ENCODE measurements at places on chromosomes 4 and X.

- H3K4me1 ChIP-seq: no peaks in the 10 kb centered on the region
- no peak for DNase-seq
- no peaks in the 10 kb centered on the region for H3K27me3 ChIP-seq
- no peak overlapping the region for H3K4me3 ChIP-seq
- H3K36me3 ChIP-seq: no peaks in the 10 kb centered on the region
- no peak overlapping the region for H3K27ac ChIP-seq
Measured at GRCh38 chr4:100982345-100982744, 365.0 kb downstream of the PPP3CA start.

GRCh38 chrX:40299641-40300046, 201.9 kb upstream of the BCOR start:
- H3K4me1 ChIP-seq: no peaks in the 10 kb centered on the region
- DNase-seq: no peak
- no peak overlapping the region for H3K27ac ChIP-seq

DNA sequence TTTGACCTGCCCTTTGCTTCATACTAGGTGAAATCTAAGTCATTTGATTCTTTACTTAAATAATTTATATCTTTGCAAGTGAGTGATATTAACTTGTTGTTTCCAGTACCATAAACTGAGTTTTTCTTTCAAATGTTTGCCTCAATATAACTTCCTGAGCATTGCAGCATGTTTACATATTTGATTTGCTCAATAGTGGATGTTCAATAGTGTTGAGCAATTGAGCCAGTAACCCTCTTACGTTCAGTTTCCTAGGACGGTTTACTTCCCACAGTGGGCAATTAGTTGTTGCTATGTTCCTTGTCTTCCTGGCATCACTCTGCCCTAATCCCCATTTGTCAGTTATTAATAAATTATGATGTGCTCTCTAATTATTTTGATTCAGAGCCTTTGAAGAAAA, 278.5 kb downstream of the EPHA5 start:
- no peak overlapping the region for H3K27ac ChIP-seq
- no peak overlapping the region for H3K4me3 ChIP-seq
- H3K36me3 ChIP-seq: no peaks in the 10 kb centered on the region
- DNase-seq: no peak

DNA sequence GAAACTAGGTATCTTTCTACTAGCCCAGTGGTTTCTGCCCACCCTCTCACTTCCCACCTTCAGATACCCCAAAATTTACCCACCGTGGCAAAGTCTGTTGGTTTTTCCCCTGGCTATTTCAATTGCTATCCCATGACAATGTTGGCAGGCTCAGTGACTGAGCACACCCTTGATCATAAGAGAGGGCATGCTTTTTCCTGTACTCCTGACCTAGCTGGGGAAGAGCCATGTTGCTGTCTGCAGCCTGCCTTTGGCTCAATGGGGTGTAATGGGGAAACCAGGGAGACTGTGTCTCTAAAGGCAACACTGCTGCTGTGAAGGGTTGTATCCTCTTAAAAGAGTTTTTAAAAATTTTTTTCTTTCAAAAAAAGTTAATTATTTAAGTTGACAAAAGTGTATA, 90.4 kb upstream of the CITED1 start:
- H3K36me3 ChIP-seq: no peaks in the 10 kb centered on the region
- no peaks in the 10 kb centered on the region for H3K4me1 ChIP-seq
- H3K27ac ChIP-seq: no peak overlapping the region
- no peaks in the 10 kb centered on the region for H3K27me3 ChIP-seq

- no peaks in the 10 kb centered on the region for H3K4me1 ChIP-seq
- H3K4me3 ChIP-seq: no peak overlapping the region
- no peaks in the 10 kb centered on the region for H3K36me3 ChIP-seq
- H3K27me3 ChIP-seq: no peaks in the 10 kb centered on the region
- DNase-seq: no peak
Measured at GRCh38 chr4:105631818-105632400, 76.6 kb downstream of the INTS12 start.

- no peak overlapping the region for H3K4me3 ChIP-seq
- no peak overlapping the region for H3K27ac ChIP-seq
- H3K4me1 ChIP-seq: no peaks in the 10 kb centered on the region
- DNase-seq: no peak
- H3K27me3 ChIP-seq: no peaks in the 10 kb centered on the region
Measured at GRCh38 chrX:112868586-112868985, 28.0 kb upstream of the AMOT start.

GRCh38 chr4:123284168-123284567, 112.4 kb upstream of the SPRY1 start:
- DNase-seq: no peak
- H3K27ac ChIP-seq: no peak overlapping the region
- H3K36me3 ChIP-seq: no peaks in the 10 kb centered on the region
- H3K4me1 ChIP-seq: no peaks in the 10 kb centered on the region

DNA sequence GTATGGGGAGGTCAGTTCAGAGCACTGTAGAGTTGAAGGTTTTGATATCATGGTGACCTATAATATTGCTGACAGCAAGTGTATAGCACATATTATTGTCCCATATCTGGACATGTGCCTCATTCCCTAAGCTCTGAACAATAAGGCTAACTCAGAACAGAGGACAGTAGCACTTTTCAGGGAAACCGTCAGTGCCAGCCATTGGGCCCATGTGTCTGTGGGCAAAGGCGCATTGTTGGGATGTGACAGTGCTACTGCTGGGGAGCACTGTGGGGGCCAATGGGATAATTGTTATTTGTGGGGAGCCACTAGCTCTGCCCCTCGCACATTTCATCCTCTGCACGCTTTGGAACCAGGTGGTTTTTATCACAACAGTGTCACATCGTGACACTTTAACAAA, 136.2 kb downstream of the ELOVL6 start:
- peaks cover 13% of the 10 kb centered on the region for H3K4me1 ChIP-seq
- no peak for DNase-seq
- H3K27me3 ChIP-seq: no peaks in the 10 kb centered on the region
- no peak overlapping the region for H3K4me3 ChIP-seq
- no peaks in the 10 kb centered on the region for H3K36me3 ChIP-seq
- no peak overlapping the region for H3K27ac ChIP-seq

GRCh38 chr4:14749910-14750309, 252.4 kb upstream of the CPEB2 start:
- DNase-seq: no peak
- H3K4me3 ChIP-seq: no peak overlapping the region
- no peaks in the 10 kb centered on the region for H3K27me3 ChIP-seq
- H3K4me1 ChIP-seq: no peaks in the 10 kb centered on the region

GRCh38 chr4:7194251-7195140, 2.2 kb downstream of the SORCS2 start:
- DNase-seq: no peak
- H3K27me3 ChIP-seq: peaks cover 29% of the 10 kb centered on the region
- no peak overlapping the region for H3K27ac ChIP-seq
- H3K4me1 ChIP-seq: peaks cover 6% of the 10 kb centered on the region
- no peaks in the 10 kb centered on the region for H3K36me3 ChIP-seq

DNA sequence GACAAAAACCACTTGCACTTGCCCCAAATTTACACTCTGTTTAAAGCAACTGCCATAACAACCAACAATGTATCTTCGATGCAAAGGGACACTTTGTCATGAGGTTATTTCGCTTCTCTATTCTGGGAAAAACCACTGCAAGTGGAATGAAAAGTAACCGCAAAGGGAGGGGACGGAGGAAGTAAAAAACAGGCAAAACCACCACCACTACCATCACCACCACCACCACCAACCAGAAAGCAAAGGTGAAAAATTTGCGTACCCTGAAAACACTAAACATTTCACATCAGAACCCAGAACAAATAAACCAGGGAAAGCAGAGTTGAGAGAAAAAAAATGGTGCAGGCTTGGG, 1.2 kb upstream of the N4BP2 start:
- H3K27me3 ChIP-seq: no peaks in the 10 kb centered on the region
- no peak for DNase-seq
- H3K27ac ChIP-seq: peak overlapping the region; percentile 84

DNA sequence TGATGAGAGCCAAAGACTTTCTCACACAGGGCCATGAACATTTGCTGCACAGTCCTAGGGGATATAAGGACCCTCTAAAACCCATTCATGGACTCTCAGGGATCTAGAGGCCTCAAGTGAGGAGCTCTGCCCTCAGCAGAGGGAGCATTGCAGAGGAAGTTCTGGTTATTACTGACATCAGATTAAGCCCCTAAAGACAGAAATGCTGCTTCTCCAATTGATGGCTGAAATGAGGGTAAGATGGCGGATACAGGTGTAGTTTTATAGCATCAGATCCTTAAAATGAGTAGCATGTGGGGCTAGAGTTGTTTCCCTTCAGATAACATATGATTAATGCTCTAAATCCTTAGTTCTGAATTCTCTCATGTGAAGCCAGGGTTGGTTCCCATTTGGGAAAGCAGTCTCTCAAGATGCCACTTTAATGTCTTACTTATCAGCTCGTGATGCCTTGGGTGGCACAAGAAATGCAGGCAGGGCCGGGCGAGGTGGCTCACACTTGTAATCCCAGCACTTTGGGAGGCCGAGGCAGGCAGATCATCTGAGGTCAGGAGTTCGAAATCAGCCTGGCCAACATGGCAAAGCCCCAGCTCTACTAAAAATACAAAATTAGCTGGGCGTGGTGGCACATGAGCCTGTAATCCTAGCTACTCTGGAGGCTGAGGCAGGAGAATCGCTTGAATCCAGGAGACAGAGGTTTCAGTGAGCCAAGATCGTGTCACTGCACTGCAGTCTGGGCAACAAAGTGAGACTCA, 7.9 kb downstream of the RHOH start:
- no peaks in the 10 kb centered on the region for H3K27me3 ChIP-seq
- H3K4me3 ChIP-seq: peak overlapping the region; percentile 87
- DNase-seq: no peak
- H3K4me1 ChIP-seq: peaks cover 33% of the 10 kb centered on the region
- peak overlapping the region; percentile 100 for H3K27ac ChIP-seq

GRCh38 chrX:40177117-40177430, 79.3 kb upstream of the BCOR start:
- no peaks in the 10 kb centered on the region for H3K27me3 ChIP-seq
- no peak for DNase-seq
- H3K36me3 ChIP-seq: no peaks in the 10 kb centered on the region
- no peak overlapping the region for H3K4me3 ChIP-seq
- peak overlapping the region; percentile 92 for H3K27ac ChIP-seq

DNA sequence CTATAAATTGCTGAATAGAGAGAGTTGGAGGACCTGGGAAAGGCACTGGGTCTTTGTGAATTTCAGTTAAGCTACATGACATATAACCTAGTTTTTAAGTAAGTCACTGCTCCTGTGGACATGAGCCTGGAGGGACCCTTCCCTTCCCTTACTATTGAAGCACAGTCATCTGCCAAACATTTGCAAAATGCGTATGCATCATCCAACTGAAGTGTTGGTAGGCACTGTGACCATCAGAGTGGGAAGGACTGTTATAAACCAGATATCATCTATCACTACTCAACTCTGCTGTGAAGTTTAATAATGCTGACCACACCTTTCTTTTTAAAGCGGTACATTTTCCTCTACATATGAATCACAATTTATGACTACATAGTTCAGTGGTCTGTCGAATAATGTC, 5.2 kb downstream of the GABRA3 start:
- no peaks in the 10 kb centered on the region for H3K36me3 ChIP-seq
- no peak overlapping the region for H3K27ac ChIP-seq
- DNase-seq: no peak

DNA sequence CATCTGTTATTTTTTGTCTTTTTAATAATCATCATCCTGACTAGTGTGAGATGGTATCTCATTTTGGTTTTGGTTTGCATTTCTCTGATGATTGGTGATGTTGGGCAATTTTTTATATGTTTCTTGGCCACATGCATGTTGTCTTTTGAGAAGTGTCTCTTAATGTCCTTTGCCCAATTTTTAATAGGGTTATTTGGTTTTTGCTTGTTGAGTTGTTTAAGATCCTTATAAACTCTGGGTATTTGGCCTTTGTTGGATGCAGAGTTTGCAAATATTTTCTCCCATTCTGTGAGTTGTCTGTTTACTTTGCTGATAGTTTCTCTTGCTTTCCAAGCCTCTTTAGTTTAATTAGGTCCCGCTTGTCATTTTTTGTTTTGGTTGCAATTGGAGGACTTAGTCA, 152.1 kb upstream of the MED14 start:
- no peak overlapping the region for H3K27ac ChIP-seq
- no peak for DNase-seq
- H3K36me3 ChIP-seq: no peaks in the 10 kb centered on the region
- H3K27me3 ChIP-seq: no peaks in the 10 kb centered on the region
- H3K4me1 ChIP-seq: no peaks in the 10 kb centered on the region
- H3K4me3 ChIP-seq: no peak overlapping the region

- peak within 1 kb of the TSS; percentile 48 for H3K4me3 ChIP-seq
- H3K4me1 ChIP-seq: peaks cover 53% of the 10 kb centered on the region
- H3K27ac ChIP-seq: no peak within 1 kb of the TSS
- peaks cover 97% of the 10 kb centered on the region for H3K27me3 ChIP-seq
- H3K36me3 ChIP-seq: no peaks in the 10 kb centered on the region
Measured at GRCh38 chr4:13543839-13544605, at the start of gene NKX3-2. Gene NKX3-2, minus strand, starts transcription at chr4:13544508. Its CDS starts 94 bp downstream, at chr4:13544414.

DNA sequence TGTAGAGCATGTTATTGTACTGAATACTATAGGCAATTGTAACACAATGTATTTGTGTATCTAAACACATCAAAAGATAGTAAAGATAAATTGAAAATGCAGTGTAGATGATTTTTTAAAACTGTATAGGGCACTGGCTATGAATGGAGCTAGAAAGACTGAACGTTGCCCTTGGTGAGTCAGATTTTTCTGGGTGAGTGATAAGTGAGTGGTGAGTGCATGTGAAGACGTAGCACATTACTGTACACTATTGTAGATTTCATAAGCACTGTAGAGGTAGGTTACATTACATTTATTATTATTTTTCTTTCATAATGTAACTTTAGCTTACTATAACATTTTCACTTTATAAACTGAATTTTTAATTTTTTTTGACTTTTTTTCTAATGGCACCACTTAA, 1491.6 kb downstream of the TECRL start:
- H3K4me3 ChIP-seq: no peak overlapping the region
- H3K27ac ChIP-seq: no peak overlapping the region
- no peaks in the 10 kb centered on the region for H3K27me3 ChIP-seq
- no peaks in the 10 kb centered on the region for H3K4me1 ChIP-seq

GRCh38 chrX:50072110-50072509, 128.7 kb downstream of the AKAP4 start:
- H3K4me1 ChIP-seq: no peaks in the 10 kb centered on the region
- H3K36me3 ChIP-seq: no peaks in the 10 kb centered on the region
- no peaks in the 10 kb centered on the region for H3K27me3 ChIP-seq
- H3K4me3 ChIP-seq: no peak overlapping the region
- H3K27ac ChIP-seq: no peak overlapping the region

DNA sequence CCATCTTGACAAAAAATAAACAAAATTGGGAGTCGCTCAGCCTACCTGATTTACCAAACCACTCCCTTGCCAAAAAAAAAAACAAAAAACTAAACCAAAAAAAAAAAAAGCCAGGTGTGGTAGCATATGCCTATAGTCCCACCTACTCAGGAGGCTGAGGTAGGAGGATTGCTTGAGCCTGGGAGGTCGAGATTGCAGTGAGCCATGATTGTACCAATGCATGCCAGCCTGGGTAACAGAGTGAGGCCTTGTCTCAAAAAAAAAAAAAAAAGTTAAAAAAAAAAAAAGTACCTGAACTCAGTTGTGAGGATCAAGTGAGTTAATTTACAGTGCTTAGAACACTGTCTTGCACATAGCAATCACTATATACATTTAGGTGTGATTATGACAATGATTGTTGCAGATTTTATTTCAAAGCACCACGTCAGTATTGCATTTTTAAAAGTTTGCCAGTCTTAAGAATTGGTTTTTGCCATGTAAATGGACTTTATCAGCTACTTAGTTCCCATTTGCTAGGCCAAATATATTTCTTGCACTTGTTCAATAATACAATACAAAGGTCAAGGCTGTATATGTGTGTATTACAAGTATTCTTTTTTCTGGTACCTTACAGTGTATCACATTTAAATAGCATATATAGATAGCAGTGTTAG, 4.6 kb downstream of the NUDT9 start:
- no peaks in the 10 kb centered on the region for H3K36me3 ChIP-seq
- H3K4me3 ChIP-seq: no peak overlapping the region
- no peak for DNase-seq
